Activated naive CD8-positive, alpha-beta T cell treated with anti-CD3 and anti-CD28 coated beads, Interleukin-2, amount 10 ng/mL, durations not matched to agents 7 days and 5 days (primary cell): ENCODE measurements at places on chromosomes 12 and 14.

DNA sequence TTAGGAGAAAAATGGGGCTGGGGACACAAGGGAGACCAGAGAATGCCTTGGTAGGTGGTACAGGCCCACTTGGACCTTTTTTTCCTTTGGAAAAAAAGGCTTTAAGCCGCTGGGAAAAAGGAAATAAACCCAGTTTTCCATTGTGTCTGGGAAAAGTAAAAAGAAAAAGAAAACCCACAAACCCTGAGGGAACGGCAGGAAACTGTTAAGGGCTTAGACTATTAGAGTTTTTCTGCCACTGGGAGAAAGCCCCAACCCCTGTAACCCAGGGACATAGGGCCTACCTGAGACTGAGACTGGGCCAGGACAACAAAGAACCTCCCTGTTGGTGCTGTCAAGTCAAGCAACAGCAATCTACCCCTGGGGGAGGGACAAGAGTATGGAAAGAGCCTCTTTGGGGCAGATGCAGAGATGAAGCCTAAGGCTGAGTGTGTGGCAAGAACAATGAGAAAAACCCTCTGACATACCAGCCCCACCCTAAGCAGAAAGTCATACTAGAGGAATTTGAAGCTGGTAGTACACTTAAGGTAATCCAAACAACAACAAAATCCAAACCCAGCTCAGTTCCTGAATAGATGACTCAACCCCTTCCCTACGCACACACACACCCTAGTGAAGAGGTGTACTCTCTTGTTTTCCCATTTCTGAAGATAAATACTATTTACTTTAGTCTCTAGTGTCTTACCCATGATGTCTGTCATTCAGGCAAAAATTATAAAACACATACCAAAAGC is 22.8 kb downstream of the ATF1 start:
- no peak for DNase-seq

- DNase-seq = no peak
Measured at GRCh38 chr12:122681814-122682213, 21.3 kb downstream of the HCAR2 start.

- DNase-seq = no peak
Measured at GRCh38 chr14:56549721-56550120, 29.9 kb upstream of the TMEM260 start.

DNA sequence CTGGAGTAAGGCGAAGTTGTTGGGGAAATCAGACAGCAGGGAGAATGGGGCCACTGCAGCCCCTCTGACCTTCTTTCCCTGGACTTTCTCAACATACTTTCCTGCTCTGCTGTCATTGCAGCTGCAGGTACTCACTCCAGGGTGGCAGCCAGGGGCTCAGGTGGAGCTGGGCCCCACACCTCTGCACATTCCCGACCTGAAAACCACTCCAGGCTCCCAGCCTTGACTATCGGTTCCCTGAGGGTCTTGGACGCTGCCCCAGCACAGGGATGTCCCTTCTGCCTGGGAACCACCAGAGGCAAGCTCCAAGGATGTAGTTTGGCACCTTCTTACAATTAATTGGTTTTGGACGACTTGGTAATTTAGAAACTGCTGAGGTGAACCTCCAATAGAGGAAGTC is 24.8 kb upstream of the CAPRIN2 start:
- DNase-seq = no peak

DNA sequence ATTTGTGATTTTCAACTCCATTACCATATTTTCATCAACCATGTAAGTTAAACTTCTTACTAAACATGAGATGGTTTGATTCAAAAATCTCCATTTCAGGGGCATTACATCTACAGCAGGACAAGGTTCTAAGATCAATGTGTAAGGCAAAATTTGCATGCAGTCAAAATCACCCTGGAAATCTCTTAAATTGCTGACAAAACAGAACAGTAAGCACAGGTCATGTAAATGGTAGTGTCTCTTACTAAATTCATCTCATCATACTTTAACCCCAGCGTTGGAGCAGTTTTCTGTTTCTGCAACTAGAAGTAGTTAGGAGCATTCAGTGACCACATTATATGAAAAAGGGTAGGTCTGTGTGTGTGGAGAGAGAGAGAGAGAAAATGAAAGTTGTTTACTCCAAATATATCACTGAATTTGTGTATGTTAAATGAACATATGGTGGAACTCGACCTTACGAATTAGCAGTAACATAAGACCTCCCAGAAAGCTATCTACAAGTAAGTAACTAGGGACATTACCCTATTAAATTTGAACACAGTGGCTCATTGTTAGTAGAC is 227.5 kb downstream of the SSPN start:
- no peak for DNase-seq

DNA sequence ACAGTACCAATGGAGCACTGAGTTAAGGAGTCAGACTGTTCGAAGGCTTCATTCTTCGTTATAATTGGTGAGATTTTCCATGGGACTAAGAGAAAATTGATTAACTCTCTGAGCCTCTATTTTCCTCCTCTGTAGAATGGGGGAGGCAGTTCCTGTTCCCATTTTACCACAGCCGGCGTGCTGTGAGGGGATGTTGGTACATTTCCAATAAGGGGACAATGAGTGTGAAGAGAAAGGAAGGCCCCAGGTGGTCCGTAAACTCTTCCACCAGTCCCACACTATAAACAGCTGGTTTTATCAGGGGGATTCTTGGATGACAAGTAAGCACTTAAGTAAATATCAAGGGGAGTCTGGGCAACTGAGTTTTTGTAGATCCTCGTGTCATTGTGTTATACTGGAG is 109.9 kb downstream of the DAD1 start:
- no peak for DNase-seq

- no peak for DNase-seq
Measured at GRCh38 chr12:106900554-106900953, 55.2 kb upstream of the TMEM263 start.

DNA sequence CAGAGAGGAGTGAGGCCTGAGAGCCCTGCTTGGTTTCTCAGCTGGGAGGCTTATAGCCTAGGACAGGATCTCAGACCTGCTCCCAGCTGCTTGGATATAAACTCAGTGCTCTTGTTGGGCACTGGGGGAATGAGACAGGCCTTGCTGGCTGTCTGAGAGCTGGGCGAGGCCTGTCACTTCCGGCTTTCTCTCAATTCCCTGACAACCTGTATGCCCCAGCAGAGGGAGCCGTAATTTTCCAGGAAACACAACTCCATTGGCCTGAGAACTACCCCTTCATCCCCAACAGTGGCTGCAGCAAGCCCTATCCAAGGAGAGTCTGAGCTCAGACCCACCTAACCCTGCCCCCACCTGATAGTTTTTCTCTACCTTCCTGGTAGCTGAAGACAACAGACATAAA is 258.3 kb upstream of the STXBP6 start:
- DNase-seq = no peak

GRCh38 chr12:51871126-51871525 is 16.8 kb upstream of the ANKRD33 start:
- DNase-seq = peak; percentile 14

GRCh38 chr14:95915330-95915729 is 38.7 kb downstream of the TUNAR start:
- no peak for DNase-seq

GRCh38 chr12:108855284-108856169 is 1.9 kb downstream of the SSH1 start:
- DNase-seq = no peak

DNA sequence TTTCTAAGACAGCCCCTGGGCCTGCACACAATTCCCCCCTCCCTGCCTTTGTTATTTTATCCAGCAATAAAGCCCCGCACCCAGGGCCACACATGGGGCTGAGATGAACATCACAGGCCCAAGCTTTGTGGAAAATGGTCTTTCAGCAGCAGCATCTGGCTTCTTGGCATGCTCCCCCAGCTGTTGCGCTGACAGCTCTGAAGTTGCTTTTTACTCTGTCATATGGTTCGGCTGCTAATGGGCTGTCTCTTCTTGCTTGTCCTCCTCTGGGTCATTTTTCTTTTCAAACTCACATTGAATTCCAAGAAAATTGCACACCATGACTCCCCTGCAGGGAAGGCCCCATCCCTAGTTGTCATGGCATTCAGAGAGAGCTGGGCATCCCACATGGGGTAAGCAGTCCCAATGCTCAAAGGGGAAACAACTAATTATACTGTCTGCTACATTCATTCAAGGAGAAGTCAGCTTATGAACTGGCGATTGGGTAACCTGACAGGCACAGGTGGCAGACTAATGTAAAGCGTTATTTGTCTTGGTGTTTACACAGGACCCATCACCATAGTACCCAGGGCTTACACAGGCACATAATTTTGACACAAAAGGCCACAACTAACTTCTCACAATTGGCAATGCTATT is 74.0 kb upstream of the CDKN3 start:
- DNase-seq = no peak

DNA sequence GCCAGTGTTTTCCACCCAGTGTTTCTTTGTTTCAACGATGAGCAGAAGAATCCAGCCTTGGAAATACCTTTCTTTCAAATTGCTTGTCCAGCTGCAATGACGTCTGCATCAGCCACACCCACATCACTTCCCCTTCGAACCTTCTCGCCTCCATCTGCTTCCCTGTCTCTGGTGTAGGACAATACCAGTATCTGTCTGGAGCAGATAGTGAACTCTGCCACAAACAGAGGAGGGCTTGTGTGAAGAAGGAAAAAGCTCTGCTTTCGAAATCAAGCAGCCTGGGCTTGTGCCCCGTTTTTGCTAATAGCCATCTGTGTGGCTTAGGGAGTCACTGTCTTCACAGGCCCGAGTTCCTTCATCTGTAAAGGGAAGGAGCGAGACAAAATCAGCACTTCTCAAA is 415.4 kb downstream of the ZFP36L1 start:
- DNase-seq = no peak

DNA sequence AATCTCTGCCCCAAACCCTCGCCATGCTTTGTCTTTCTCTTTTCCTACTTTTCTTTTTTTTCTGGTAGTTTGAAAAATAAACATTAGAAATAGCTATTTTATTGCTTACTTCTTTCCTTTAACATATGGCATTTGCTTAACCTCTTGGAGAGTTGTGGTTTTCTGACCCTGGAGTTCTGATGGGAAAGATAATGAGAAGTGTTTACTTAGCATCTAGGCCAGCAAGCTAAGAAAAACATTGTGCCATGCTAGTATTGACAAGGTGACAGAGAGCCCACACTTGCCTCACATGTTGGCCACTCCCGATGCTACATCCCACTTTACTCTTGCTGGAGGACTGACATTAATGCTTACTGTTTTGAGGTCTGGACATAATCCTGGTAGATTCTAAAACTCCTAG is 886.2 kb downstream of the DIO2 start:
- no peak for DNase-seq

- DNase-seq = no peak
Measured at GRCh38 chr12:123995023-123995748, 22.2 kb downstream of the ZNF664 start.

DNA sequence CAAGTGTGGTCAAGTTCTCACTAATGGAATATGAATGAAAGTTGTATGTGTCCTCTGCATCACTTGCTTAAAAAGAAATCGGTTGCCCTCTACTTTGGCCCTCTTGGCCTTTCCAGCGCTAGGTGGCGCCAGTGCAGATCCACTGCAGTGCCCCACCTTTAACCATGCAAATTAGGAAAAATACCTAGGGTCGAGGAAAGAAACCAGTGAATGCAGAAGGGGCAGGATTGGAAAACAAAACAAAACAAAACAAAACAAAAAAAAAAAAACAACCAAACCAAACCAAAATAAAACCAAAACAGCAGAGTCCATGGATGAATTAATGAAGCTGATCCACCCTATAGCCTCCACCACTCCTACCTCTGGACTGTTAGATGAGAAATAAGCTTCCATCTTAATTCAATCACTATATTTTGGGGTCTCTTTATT is 12.9 kb upstream of the NEMF start:
- peak; percentile 86 for DNase-seq

GRCh38 chr12:48542300-48542928 is 17.0 kb downstream of the OR8S1 start:
- peak; percentile 52 for DNase-seq
